ENCODE measurements at places on chromosomes 2 and 18. TPM values are rescaled to one million over a fixed set of nuclear protein-coding genes. Genes with fewer than 3 reads are reported as not detected.

DNA sequence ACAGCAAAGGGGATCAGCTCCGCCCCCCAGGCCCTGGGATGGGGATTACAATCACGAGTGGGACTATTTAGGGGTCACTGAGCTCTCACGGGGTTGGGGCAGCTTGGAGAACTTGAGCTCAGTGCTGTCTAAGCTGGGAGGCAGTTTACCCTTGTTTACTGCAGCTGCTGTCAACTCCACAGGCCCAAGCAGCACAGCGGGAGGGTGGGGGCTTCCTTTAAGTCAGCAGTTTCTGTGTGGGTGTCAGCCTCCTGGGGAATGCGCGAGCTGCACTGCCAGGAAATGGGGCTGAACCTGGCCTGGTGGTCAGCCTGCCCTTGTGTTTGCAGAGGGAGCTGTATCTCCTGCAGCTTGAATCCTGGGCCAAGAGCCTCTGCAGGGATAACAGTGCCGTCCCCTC lies 29.8 kb downstream of the TOGARAM2 start:
- peak; percentile 82 for DNase-seq

GRCh38 chr18:34880882-34881834 lies 160.1 kb upstream of the MAPRE2 start:
- DNase-seq, result no peak

The UGT1A3 gene
- total RNA-seq, result not detected

The FAM237A gene
- total RNA-seq, result not detected

The AFF3 gene
- total RNA-seq, result 10.1 TPM

The REG1B gene
- total RNA-seq, result not detected
